ENCODE measurements at places on chromosomes 3 and 15.

DNA sequence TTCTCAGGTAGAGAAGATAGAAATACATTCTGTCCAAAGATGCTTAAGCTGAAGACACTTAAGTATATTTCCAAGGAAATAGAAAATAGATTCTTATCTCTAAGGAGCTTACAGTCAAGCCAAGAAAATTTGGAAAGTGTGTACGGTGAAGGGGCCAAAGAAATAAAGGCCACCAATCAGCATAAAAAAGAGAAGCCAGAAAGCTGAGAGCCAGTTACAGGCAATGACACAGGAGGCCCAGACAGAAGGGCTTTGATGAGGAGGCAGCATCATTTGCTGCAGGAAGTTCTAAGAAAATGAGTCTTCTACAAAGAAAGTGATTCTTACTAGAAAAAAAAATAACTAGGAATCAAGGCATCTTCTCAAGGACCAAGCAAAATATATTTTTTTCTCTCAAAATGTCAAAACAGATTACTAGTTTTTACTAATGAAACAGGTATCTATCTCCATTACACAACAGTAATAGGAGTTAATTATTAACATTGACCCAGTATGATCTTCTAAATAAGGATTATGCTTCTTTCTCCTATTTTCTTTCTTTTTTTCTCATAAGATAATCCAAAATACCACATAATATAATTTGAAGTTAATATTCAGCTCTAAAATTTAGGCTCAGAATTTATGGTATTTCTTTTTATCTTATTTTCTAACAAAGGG is 82.1 kb upstream of the PHLDB2 start:
- DNase-seq: no peak

GRCh38 chr3:100600181-100601042 is 9.0 kb upstream of the ADGRG7 start:
- no peak for DNase-seq

- no peak for DNase-seq
Measured at GRCh38 chr15:57635300-57635909, 43.7 kb downstream of the MYZAP start.

DNA sequence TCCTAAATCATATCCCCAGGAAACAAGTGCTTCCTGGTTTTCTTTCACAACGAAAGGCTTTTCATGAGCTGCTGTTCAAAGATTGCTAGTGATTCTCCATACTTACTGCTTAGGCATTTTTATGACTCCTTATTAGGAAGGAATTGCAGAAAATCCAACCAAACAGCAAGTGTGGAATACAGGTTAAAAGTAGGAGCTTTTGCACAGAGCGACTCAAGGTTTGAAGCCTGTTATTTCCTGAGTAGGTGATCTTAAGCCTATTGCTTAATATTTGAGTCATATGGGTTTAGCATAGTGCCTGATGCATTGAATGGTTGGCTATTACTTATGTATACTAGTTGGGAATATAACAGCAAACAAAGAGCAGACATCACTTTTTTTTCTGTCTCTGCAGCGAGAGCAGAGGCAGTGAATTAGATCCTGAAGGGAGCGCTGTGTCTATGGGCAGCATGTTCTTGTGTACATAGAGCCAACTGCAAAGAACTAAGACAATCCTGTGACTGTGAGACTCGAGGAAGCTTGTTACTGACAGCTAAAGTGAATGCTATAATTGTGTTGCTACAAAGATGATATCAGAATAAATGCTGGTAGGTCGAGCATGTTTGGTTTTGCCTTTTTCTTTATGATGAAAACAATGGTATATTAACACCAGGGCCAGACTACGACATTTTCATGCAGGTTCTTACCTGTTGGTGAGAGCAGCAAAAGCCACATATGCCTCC is 6.3 kb downstream of the TM4SF1 start:
- no peak for DNase-seq

- DNase-seq: peak; percentile 68
Measured at GRCh38 chr3:50246517-50246954, 10.5 kb downstream of the GNAI2 start.

GRCh38 chr3:176512037-176512436 is 685.2 kb downstream of the TBL1XR1 start:
- no peak for DNase-seq

- no peak for DNase-seq
Measured at GRCh38 chr15:20348291-20348899, 193.2 kb downstream of the GOLGA6L6 start.

DNA sequence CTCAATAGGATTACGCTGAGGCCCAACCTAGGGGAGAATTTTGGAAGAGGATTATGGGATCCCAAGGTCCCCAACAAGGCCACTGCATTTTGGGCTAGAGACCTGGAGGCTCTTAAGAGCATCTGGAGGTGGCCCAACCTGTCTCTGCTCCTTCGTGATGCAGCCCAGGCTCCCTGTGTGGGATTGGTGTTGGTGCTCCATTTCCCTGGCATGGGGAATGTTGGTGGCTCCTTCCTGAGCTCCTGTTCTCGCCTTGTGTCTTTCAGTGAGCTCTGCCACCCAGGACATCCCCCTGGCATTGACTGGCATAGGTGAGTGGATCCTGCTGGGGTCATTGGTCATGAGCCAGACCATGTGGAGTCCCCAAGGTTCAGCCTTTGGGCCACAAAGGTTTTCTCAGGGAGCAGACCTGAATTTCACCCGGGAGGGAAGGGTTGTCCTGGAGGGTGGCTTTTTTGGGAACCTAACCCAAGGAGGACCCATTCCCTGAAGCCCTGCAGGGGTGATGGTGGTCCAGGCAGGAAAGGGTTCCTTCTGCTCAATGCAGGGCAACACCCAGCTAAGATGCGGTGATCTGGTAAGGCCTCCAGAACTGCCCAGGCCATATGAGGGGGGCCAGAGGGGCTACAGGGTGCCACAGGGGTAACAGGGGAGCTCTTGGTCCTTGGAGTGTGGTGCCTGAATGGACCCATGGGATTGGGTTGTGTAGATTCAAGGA is 202.5 kb downstream of the UBE3A start:
- DNase-seq: no peak

DNA sequence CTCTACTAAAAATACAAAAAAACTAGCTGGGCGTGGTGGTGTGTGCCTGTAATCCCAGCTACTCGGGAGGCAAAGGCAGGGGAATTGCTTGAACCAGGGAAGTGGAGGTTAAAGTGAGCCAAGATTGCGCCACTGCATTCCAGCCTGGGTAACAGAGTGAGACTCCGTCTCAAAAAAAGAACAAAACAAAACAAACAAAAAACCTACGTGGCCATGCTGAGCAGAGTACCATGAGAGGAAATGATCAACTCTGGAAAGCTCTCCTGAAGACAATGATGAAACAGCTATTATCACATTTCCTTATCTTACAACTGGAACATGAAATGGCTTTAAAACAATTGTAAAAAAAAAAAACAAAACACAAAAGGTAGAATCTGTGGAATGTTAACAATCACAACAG is 75.2 kb downstream of the CHSY1 start:
- no peak for DNase-seq

DNA sequence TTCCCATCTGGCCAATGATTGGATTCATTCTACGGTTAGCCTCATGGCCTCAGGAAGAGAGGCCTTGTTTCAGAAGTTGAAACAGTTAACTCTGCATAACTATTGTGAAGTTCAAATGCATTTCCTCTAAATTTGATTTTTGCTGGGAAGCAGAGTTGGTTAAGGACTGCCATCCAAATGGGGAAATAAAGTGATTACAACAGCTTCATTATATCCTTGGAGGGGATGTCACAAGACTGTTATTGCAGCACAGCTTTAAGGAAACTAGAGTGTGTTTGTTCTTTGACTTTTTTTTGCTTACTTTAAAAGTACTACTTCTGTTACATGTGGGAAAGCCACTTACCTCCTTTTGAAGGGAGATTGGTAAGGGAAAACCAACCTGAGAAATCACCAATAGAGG is 164.8 kb downstream of the AKAP13 start:
- no peak for DNase-seq
